ENCODE measurements at places on chromosomes 5 and 9. TPM values are rescaled to one million over a fixed set of nuclear protein-coding genes. Genes with fewer than 3 reads are reported as not detected.

DNA sequence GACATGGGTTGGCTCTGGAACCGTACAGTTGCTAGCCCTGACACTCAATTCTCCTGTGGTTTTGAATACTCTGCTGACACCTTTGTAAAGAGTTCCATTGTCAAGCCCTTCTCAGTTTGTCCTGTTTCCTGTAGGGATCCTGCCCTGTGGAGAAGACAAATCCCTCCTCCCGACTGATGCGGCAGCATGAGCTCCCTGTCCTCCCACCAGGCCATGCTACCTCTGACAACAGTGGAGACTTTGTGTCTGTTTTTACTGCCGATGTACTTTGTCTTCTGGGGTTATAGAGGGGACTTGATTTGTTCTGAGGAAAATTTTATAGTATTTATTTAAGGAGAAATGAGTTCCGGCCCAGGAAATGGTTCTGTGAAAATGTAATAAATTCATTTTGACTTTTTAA is 57.8 kb downstream of the PRLR start:
- H3K27me3 ChIP-seq, result no peaks in the 10 kb centered on the region
- no peak for DNase-seq
- no peaks in the 10 kb centered on the region for H3K36me3 ChIP-seq
- H3K4me1 ChIP-seq, result peaks cover 5% of the 10 kb centered on the region
- no peak overlapping the region for H3K27ac ChIP-seq

DNA sequence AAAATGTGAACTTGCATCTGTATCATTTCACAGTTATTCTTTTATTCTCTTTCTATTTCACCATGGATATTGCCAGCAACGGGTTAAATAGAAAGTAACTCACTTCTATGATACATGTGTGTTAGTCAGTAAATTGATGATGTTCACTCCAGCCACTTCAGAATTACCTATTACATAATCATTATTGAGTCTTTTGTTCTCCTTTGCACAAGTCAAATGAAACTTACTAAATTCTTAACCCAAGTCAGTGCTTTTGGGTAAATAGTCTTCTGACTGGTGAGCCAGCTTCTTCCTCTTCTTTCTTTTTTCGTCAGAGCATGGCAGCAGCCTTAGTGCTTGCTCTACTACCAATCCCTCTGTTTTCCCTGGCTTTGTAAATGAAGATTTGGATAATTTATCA is 344.3 kb downstream of the RAB3C start:
- H3K27me3 ChIP-seq, result no peaks in the 10 kb centered on the region
- DNase-seq, result no peak
- H3K36me3 ChIP-seq, result no peaks in the 10 kb centered on the region

- H3K27ac ChIP-seq, result no peak overlapping the region
- H3K4me3 ChIP-seq, result no peak overlapping the region
- H3K27me3 ChIP-seq, result no peaks in the 10 kb centered on the region
- no peak for DNase-seq
Measured at GRCh38 chr9:132141344-132141947, 20.4 kb upstream of the NTNG2 start.

DNA sequence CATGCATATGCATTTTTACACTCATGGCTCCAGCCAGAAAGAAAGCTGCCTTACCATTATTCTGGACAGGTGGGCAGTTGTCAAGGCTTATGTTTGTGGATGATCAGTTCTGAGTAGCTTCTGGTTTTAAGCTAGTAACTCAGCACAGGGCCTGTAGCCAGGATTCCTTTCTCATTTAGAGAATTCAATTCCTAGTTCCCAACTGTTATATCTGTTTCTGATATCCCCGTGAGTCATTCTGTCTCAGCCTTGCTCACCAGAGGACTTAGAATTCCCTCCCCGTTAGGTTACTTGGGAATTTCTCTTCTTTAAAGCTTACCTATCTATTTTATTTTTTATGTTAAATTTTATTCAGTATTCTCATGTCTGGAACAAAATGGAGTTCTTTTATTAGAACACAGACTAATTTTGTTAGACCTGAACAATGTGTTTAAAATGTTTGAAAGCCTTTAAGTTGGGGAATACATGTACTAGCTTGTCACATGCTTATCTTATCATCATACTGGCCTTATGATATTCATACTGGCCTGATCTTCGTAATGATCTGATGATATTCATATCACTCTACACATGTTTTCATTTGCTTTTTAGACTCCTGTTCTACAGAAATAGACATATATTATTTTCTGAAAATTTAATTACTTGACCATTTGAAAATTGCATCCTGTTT is 47.1 kb downstream of the CAST start:
- DNase-seq, result no peak

- H3K27ac ChIP-seq, result no peak overlapping the region
- no peaks in the 10 kb centered on the region for H3K36me3 ChIP-seq
- H3K4me3 ChIP-seq, result no peak overlapping the region
- no peaks in the 10 kb centered on the region for H3K4me1 ChIP-seq
Measured at GRCh38 chr9:130254747-130255630, 10.6 kb upstream of the HMCN2 start.

- no peaks in the 10 kb centered on the region for H3K36me3 ChIP-seq
- H3K27ac ChIP-seq, result no peak overlapping the region
- H3K4me1 ChIP-seq, result no peaks in the 10 kb centered on the region
- H3K4me3 ChIP-seq, result no peak overlapping the region
Measured at GRCh38 chr9:91163773-91164471, 197.8 kb downstream of the AUH start.

DNA sequence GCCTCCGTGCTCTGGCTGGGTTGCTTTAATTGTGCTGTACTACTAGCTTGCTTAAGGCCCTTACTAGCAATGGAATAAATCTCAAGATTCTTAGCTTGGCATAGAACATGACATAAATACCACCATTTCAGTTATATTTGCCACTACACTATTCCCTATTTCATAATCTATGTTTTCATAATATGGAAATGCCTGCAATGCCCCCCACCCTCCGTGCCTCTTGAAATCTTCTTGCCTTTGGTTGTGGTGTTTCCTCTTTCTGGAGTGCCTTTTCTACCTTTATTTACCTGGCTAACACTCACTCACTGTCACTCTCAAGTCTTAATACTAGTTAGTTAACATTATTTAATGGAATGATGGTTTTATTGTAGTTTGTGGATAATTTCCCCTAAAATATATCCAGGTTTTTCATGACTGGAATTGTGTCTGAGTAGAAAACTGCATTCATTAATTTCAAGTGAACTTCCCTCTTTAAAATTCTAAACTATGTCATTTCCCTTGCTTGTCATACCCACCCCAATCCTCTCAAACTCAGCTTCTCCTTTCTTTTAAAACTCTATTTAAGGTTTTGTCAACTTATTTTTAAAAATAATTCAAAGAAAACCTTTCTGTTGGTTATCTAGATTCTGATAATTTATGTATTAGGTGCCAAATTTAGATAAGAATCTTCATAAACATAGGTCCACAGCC is 521.7 kb upstream of the DAB2 start:
- H3K27me3 ChIP-seq, result no peaks in the 10 kb centered on the region
- no peaks in the 10 kb centered on the region for H3K4me1 ChIP-seq
- no peak overlapping the region for H3K4me3 ChIP-seq
- H3K36me3 ChIP-seq, result no peaks in the 10 kb centered on the region
- H3K27ac ChIP-seq, result no peak overlapping the region

DNA sequence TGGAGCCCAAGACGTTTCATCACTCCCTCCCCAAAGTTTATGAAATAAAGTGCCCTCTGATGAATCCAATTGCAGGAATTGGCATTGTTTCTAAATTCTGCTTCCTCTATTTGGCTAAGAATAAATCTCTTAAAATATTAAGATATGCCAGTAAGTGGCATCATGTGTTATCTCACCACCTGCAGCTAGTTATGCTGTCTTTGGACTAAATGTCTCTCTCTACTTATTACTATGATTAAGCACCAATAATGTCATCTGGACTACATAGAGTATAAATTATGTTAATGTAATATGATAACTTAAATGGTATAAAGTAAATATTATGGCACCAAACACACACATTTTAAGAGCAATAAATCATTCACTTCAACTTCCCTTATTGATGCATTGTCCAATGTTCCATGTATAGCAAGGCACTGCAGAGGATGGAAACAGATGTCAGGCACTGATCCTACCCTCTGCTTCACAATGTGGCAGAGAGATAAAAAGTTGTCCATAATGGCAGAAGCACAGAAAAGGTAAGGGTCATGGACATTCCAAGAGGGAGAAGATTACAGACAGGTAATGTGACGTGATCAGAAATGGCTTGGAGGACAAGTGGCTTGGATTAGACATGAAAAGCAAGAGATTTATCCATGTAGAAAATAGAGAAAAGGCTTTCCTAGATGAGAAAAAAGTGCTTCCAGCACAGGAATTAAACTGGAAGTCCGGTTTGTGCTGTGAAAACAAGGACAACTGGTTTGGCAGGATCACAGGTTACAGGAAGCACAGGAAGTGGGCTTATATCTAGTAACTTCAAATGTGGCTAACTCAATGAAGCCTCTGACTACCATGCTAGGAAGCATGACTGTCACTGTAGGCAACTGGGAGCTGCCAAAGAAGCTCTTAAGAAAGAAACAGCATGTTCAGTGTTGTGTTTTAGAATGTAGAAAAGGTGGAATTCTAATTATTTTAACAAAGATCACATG is 26.7 kb downstream of the MARCHF11 start:
- no peak for DNase-seq
- no peak overlapping the region for H3K4me3 ChIP-seq
- H3K27me3 ChIP-seq, result no peaks in the 10 kb centered on the region
- no peaks in the 10 kb centered on the region for H3K4me1 ChIP-seq

- no peak for DNase-seq
- H3K4me1 ChIP-seq, result no peaks in the 10 kb centered on the region
- H3K27ac ChIP-seq, result no peak overlapping the region
- no peak overlapping the region for H3K4me3 ChIP-seq
Measured at GRCh38 chr5:104429911-104430310, 867.3 kb upstream of the NUDT12 start.

- H3K36me3 ChIP-seq, result no peaks in the 10 kb centered on the region
- H3K4me1 ChIP-seq, result no peaks in the 10 kb centered on the region
- H3K27ac ChIP-seq, result no peak overlapping the region
- no peak for DNase-seq
- H3K27me3 ChIP-seq, result no peaks in the 10 kb centered on the region
Measured at GRCh38 chr9:86684148-86684547, 263.2 kb downstream of the GAS1 start.

- no peak overlapping the region for H3K27ac ChIP-seq
- no peak for DNase-seq
- no peaks in the 10 kb centered on the region for H3K4me1 ChIP-seq
Measured at GRCh38 chr9:16828340-16829281, 41.9 kb downstream of the BNC2 start.

DNA sequence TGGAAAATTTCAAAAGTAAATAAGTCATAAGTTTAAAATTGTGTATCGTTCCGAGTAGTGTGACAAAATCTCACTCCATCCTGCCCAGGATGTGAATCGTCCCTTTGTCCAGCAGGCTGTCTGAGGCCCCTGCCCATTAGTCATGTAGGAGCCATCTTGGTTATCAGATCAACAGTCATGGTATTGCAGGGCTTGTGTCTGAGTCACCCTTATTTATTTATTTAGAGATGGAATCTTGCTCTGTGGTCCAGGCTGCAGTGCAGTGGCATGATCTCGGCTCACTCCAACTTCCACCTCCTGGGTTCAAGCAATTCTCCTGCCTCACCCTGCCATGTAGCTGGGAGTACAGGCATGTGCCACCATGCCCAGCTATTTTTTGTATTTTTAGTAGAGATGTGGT is 30.2 kb downstream of the ITGA2 start:
- no peaks in the 10 kb centered on the region for H3K27me3 ChIP-seq
- DNase-seq, result no peak
- no peaks in the 10 kb centered on the region for H3K4me1 ChIP-seq
- H3K4me3 ChIP-seq, result no peak overlapping the region
- H3K27ac ChIP-seq, result no peak overlapping the region

GRCh38 chr9:95722141-95722540 is 153.3 kb upstream of the ERCC6L2 start:
- H3K27me3 ChIP-seq, result no peaks in the 10 kb centered on the region
- DNase-seq, result no peak
- H3K27ac ChIP-seq, result no peak overlapping the region
- H3K4me1 ChIP-seq, result no peaks in the 10 kb centered on the region

DNA sequence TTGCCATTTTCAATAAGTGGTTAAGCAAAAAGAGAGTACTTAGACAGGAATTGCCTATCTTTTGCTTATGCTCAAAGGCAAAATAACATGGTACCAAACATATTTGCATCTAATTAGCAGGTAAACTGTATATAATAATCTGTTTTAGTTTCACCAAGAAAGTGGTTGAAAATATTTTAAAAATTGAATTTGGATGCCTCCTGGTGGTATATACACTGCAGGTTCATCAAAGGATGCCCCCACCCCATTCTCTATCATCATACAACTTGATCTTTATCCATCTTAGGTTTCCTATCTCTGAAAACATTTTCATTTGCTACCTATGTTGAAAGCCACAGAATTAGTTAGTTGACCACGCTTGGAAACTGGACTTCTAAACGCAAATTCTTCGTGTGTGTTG is 47.0 kb upstream of the MROH2B start:
- no peaks in the 10 kb centered on the region for H3K4me1 ChIP-seq
- peak; percentile 71 for DNase-seq
- H3K36me3 ChIP-seq, result no peaks in the 10 kb centered on the region

DNA sequence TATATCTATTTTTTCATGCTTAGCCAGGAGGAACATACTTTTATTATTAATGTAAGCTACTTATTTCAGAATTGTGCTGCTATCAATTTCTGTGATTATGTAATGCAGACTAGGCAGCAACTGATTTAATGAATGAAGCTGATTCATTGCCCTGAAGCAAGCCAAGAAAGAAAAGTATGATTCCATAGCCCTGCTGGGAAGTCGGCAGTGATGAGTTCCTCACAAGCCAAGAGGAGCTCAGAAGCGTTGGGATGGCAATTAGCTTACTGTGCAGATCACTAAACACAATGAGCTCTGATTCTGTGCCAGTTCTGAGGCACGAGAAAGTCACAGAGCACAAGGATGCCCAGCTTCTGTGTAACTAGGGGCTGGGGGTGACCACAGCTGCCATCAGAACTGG is 254.3 kb upstream of the KLF9 start:
- no peaks in the 10 kb centered on the region for H3K4me1 ChIP-seq
- no peak overlapping the region for H3K4me3 ChIP-seq
- no peak overlapping the region for H3K27ac ChIP-seq

DNA sequence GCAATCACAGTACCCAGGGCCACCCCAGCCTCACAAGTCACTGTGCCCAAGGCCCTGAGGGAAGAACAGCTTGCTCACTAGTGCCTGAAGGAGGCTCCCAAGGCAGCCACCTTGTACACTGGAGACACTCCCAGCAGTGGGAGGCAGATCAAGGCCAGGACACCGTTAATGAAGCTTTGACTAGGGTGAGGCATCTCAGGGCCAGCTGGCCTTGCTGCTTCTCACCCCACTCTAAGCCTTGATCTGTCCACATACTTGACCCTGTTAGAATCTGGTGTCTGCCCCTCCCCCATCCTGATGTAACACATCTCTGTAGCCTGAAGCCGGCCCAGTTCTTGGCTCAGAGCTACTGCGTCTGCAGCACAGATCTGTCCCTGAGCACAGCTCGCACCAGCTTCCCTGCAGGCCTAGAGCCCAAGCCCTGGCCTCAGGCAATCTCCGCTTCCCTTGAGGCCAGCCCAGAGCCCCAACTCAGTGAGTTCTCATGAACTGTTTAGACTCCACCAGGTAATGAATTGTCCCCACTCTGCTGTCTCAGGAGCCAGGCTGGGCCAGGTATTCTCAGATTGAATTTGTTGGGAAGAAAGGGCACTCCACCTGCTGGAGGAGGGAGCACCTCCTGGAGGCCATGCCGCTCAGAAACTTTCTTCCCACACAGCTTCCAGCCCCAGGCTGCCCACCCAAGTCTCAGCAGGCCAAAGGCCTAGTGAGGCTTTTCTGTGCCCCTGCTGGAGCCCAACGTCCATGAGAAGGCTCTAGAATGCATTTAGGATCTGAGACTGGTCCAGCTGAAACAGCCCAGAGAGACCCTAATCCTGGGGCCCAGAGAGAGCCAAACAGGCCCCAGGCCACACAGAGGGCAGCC is 13.4 kb upstream of the JADE2 start:
- no peak overlapping the region for H3K4me3 ChIP-seq
- H3K27ac ChIP-seq, result no peak overlapping the region

The ARL14EPL gene
- total RNA-seq, result not detected

The SUSD3 gene
- 6.2 TPM for total RNA-seq

The ZNF79 gene
- total RNA-seq, result 8.1 TPM

The C9orf153 gene
- not detected for total RNA-seq
